Stimulated activated CD4-positive, alpha-beta T cell treated with anti-CD3 and anti-CD28 coated beads, Interleukin-15, amount 100 ng/mL, for 1 hour (primary cell): ENCODE measurements at places on chromosomes 6 and 20.

- no peak for DNase-seq
These were observed 63.3 kb downstream of the ARHGAP18 start for GRCh38 chr6:129646642-129647041.

- DNase-seq: no peak
These were observed 29.1 kb upstream of the LMBRD1 start for GRCh38 chr6:69825904-69826303.

- DNase-seq: no peak
These were observed 9.8 kb downstream of the SPATA2 start for GRCh38 chr20:49905415-49906091.

GRCh38 chr6:89643406-89643805, 4.9 kb upstream of the LYRM2 start:
- DNase-seq: no peak

GRCh38 chr6:323730-324088, 31.4 kb downstream of the DUSP22 start:
- DNase-seq: no peak

DNA sequence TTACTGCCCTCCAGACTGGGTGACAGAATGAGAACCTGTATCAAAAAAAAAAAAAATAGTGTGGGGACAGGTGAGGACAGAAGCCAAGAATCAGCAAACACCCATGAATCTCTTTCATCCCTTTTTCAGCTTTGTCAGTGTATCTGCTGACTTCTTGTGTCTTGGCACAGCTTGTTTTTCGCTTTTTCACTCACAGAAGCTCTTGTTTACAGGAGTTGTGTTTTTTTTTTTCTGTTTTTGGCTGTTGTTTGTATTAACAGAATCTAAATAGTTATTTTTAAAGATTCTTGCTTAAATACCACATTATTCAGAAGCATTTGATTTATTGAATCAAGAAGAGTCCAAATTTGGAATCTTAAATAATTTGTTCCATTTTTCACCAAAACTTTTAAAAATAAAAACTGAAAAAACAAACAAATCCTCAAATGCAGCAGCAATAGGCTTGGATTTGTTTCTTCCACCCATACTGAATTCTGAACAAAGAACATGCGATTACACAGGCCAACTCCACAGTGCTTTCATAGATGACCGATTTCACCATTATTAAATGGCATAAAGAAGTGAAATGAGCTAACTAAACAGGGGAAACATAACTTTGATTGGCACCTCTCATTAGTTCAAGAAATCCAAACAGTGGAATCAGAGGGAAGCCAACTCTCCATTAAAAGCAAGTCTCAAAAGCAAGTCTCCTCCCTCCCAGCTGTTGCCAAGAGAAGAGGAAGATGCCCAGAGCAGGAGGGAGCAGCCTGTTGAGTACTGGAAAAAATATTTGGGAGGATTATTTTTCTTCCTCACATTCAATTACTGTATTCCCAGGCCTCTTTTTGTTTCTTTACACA, 27.2 kb upstream of the GPR63 start:
- DNase-seq: no peak

- no peak for DNase-seq
These were observed 641 bp downstream of the TEAD3 start for GRCh38 chr6:35496036-35496840.

GRCh38 chr20:46642969-46643343, 8.3 kb downstream of the SLC13A3 start:
- DNase-seq: no peak

DNA sequence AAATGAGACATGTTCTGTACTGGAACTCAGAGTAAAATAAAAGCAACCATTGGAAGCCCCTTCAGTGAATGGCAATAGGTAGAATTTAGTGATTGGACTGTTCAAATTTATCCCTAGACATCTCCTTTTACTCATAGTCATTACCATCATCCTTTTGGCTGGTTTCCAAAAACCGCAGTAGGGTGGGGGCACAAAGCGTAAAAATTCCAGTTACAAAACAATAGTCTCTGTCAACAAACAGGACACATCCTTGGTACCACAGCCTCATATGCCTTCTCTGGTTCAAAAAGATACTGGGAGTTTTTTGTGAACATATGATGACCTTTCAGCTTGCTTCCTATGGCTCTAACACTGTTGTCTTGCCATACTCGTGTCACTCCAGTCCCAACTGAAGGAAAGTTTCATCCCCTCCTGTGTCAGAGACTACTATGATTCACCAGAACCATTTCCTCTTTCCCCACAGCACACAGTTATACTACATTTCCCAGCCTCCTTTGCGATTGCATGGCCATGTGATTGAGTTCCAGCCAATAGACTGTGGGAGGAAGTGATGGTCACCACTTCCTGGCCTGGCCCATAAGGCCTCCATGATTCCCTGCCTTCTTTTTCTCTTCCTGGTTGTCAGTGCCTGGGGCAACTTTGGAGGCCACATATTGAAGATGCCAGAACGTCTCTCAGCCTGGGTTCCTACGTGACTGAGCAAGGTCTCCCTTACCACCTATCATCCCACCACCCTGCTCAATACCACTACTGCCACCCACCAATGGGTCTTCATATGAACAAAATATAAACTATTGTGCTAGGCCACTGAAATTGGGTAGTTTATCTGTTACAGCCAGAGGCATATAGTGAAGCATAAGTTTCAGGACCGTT, 162.4 kb downstream of the ID4 start:
- DNase-seq: no peak

GRCh38 chr20:33769043-33769442, 37.2 kb downstream of the ZNF341 start:
- no peak for DNase-seq

- DNase-seq: no peak
These were observed 24.2 kb downstream of the ISM1 start for GRCh38 chr20:13245250-13245723.

DNA sequence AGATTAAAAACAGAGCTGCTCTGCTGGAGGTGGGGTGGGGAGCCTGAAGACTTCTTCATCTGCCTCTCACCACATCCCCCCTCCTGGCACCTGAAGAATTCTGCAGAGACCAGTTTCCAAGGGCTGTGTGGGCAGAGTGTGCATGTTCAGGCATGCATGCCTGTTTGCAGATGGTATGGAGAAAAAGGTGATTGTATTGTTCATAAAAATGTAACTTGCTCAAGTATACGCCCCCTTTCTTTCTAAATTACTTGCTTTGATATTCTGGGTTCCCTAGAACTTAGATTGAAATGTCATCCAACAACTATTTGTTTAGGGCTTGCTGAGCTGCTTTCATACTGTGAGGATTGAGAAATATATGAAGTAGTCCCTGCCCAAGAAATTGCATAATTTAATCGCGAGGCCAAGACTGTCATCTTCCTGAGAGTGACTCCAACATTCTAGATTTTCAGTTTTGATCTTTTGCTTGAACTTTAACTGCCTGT, 83.6 kb downstream of the LCA5 start:
- DNase-seq: no peak
